Natural killer cell treated with Interleukin-12 subunit alpha and Interleukin-12 subunit beta and Interleukin-15 and Interleukin-18, amount 100 ng/mL, for 72 hours (primary cell): ENCODE measurements at places on chromosomes 4 and X. TPM values are rescaled to one million over a fixed set of nuclear protein-coding genes. Genes with fewer than 3 reads are reported as not detected.

DNA sequence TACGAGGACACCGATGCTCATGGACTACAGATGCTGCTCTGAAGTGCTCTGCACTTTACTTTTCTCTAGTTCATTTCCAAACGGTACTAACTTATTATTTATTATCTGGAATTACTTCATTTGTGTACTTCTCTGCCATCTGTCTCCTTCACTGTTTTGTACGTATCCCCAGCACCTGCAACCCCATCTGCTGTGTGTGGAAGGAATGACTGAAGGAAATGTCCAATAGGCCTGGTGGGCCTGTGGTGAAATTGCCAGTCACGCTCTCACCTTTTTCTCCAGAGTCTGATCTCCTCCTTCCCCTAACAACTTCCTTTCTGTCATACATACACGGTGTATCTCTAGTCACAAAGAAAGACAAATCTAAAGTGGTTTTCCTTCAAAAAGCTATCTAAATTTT is 12.9 kb downstream of the TMEM154 start:
- no peaks in the 10 kb centered on the region for H3K27me3 ChIP-seq
- H3K4me1 ChIP-seq: peaks cover 14% of the 10 kb centered on the region
- no peak overlapping the region for H3K27ac ChIP-seq
- no peak for DNase-seq
- no peak overlapping the region for H3K4me3 ChIP-seq

PDGFRA gene
- not detected for total RNA-seq

TLR2 gene
- 0.42 TPM for total RNA-seq

SHROOM4 gene
- not detected for total RNA-seq

- H3K4me3 ChIP-seq: no peak overlapping the region
- H3K36me3 ChIP-seq: no peaks in the 10 kb centered on the region
- no peak for DNase-seq
Measured at GRCh38 chr4:108940149-108940548, 177.3 kb upstream of the ETNPPL start.
